D721Med (cell line): ENCODE measurements at places on chromosomes 4 and X.

- no peak for DNase-seq
These were observed 25.3 kb downstream of the FAM241A start for GRCh38 chr4:112170451-112170993.

DNA sequence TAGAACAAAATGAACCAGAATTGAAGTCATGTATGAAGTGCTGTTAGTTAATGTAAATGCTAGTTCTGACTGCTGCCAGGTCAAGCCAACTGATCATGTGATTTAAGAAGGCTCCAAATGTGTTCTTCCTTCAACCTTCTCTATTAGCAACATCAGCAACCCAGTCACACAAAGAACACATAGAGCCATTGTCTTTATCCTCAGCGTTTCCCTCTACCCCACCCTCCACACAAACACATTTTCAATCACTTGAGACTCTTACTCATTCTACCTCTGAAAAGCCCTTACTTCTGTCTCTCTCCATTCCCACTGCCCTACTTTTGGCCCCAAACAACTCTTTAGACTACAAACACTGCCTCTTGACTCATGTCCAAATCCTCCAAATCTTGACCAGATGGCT is 89.7 kb upstream of the KDR start:
- DNase-seq: no peak

DNA sequence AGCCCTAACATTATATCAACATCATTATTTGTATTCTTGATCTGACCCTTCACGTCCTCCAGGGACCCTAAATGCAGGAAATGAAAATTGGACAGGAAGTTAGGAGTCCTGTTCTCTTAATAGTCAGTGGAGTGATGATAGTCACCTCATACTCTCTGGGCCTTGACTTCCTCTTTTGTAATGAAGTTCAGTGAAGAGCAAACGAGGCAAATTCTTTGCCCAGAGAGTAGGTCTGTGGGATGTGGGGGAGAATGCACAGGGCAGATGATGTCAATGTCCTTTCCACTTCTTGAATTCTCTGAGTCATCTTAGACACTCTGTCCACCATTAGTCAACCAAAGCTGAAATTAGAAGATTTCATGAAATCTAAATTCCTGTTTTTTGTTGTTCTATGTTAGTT is 17.1 kb upstream of the GPRIN3 start:
- no peak for DNase-seq

GRCh38 chrX:459611-460010 is 72.9 kb upstream of the PPP2R3B start:
- DNase-seq: no peak

- DNase-seq: no peak
These were observed 52.5 kb downstream of the GBA3 start for GRCh38 chr4:22745234-22745633.

GRCh38 chr4:144575181-144575580 is 70.8 kb upstream of the HHIP start:
- DNase-seq: no peak

DNA sequence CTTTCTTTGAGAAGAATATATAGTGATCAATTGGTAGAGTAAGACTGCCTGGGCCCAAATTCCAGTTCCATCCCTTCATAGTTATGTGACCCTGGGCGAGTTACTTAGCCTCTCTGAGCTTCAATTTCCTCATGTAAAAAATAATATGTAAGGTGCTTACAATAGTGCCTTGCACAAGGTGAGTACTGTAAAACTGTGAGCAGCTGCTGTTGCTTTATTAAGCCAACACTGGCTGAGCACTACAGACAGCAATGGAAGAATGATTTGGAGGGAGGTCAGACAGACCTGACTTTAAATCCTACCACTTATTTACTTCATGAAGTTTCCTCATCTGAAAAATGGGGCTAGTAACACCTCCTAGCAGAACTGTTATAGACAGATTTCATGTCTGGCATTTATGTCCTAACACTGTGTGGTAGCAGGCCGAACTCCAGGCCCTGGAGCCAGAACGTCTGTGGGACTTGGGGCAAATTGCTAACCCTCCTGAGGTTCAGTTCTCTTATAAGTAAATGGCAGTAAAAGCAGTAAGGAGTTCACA is 53.8 kb downstream of the RNF150 start:
- no peak for DNase-seq

GRCh38 chr4:121050300-121050699 is 22.0 kb downstream of the NDNF start:
- DNase-seq: no peak

DNA sequence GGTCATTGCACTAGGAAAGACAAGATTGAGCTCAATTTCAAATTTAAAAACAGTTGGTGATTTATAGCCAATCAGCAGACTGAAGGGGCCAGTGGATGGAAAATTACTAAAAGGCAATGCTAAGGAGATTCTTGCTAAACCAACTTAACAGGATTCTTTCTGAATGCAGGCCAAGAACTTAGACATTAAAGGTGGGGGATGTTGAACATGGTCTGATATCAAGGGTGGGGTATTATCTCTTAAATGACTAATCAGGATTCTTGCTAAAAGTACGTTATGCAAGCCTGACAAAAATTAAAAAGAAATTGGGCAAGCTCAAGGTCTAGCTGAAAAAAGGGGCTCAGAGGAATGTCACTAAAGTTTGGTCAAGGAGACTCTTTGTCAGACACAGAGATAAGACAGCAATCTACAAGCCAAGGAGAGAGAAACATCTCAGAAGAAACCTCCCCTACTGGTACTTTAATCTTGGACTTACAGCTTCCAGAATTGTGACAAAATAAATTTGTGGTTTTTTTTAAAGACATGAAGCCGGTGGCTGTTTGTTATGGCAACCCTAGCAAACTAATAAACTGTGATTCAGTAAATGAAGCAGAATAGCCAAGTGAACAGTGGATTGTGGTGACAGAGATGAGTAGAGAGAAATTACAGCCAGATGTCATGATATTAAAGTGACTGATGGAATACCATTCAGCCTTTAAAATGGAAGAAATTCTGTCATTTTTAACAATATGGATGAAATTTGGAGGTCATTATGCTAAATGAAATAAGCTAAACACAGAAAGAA is 120.3 kb upstream of the KLHL4 start:
- DNase-seq: no peak

DNA sequence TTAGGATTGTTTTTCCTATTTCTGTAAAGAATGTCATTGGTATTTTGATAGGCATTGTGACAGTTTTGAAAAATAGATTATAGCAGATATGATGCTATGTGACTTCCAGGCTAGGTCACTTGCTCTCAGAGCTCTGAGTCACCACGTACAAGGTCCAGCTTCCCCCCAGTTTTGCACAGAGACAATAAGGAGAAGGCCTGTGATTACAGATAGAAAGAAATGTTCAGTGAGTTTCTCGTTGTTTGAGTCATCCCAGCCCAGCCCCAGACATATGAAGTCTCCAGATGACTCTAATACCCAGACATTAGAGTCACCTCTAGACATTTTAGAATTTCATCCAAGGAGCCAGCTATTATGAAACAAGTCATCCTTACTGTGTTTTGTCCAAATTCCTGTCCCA is 57.2 kb downstream of the MFAP3L start:
- no peak for DNase-seq

GRCh38 chr4:65242156-65242846 is 428.0 kb downstream of the EPHA5 start:
- DNase-seq: no peak

GRCh38 chr4:2284934-2285612 is 23.2 kb upstream of the MXD4 start:
- DNase-seq: no peak

- DNase-seq: no peak
These were observed 53.6 kb downstream of the SLC7A11 start for GRCh38 chr4:138188406-138189084.

- DNase-seq: no peak
These were observed 5.2 kb downstream of the TFE3 start for GRCh38 chrX:49037883-49038475.

- no peak for DNase-seq
These were observed 17.5 kb downstream of the STX18 start for GRCh38 chr4:4524364-4524763.

DNA sequence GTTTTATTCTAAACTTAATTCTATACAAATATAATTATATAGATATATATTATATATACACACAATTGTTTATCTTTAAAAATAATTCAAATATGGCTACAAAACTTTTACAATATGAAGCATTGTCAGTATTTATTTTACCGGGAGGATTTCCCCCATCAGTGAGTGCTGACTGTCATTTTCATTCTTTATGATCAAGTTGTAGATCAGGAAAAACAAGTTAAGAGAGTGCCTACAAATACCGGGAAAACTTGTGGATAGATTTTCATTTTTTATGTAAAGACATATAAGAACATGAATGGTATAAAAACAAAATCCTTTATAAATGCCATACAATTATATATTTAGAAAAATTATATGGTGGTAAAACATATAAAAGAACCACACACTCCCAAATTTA is 37.8 kb downstream of the CLCN3 start:
- no peak for DNase-seq

DNA sequence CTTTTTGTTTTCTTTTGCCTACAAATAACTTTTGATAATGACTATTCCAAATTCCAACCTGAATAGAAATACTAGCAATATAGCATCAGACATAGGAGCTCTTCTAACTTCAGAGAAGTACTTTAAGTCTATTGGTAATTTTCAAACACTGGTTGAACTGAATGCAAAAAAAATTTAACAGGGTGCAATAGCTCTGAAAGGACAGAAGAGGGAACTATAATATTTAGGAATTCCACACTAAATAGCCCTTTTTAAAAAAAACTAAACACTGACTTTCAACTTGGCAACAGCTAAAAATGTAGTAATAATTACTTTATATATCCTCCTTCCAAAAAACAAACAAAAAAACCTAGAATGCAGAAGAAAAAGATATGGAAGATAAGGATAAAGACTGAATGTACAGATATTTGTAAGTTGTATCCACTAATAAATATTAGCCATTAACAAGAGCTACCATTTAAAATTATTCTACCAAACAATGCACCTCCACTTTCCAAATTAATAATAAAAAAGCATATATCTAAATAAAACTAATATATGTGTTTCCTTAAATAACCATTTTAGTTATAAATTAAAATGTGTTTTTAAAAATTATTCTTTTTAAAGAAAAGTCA is 81.4 kb downstream of the FBXW7 start:
- DNase-seq: no peak

GRCh38 chrX:149312988-149313387 is 192.1 kb downstream of the IDS start:
- no peak for DNase-seq

DNA sequence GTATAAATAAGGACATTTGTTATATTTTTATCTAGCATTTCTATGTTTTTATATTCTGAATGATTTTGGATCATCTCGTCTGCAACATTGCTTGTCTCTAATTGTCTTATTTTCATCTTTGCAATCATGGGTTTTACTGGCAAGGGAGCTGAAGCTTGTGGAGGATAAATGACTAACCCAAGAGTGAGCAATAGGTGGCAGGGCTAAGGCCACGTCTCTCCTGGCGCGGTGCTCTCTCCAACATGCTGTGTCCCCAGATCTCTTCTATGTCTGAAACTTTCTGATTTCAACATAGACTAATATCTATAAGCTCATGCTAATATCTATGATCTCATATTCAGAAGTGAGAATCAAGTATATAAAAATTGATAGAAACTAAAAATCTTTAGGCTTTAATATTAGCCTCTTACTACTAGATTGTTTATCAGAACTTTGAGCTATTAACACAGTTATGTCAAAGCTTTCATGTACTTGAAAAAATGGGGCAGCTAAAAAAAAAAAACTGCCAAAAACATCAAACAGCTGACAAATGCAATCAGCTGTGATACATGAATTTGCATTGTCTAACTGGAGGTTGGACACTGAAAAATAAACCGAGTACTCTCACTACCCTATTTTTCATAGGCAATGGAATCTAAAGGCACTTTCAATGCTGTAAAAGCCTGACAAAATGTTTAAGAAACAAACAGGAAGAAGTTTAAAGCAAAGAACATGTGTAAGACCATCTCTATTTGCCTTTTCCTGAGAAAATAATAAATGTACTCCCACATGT is 169.2 kb downstream of the TMA16 start:
- no peak for DNase-seq

DNA sequence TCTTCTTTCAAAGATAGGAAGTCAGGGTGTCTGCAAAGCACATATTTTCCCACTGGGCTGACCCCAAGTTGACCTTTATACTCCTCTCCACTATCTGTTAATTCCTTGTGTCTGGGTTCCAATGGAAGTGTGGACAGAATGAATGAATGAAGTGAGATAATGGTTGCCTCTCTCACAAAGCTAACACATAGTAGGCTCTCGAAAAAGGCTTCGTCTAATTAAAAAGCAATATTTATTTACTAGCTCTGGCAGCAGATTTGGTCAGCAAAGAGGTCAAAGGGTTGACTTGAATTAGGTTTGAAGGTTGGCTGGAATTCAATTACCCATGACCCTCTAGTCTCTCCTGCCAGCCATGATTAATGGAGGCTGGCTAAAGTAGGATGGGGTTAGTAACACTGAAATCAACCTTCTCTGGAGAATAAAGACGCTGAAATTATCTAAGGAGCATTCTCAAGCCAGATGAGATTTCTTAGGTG is 280.3 kb upstream of the KLF3 start:
- DNase-seq: no peak

- no peak for DNase-seq
These were observed 225.0 kb upstream of the CXXC4 start for GRCh38 chr4:104719539-104720230.

GRCh38 chr4:52548818-52549570 is 110.1 kb downstream of the USP46 start:
- no peak for DNase-seq

- no peak for DNase-seq
These were observed 472.7 kb downstream of the IDS start for GRCh38 chrX:149032449-149032848.

- no peak for DNase-seq
These were observed 80.6 kb downstream of the PBDC1 start for GRCh38 chrX:76253432-76253831.

DNA sequence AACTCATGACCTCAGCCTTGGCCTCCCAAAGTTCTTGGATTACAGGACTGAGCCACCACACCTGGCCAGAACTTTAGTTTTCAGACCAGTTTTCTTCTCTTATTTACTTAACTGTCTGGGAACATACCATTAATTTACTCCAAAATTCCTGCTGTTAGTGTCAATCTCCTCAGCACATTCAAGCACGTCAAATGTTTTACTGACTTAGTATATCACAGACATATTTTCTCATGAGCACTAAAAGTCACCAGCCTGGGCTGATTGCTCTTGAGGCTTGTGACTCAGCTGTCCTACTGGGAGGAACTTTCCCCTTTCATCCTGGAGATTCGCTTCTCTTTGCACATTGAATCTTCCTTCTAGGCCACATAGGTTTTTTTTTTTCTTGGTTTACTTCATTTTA is 109.6 kb downstream of the PCDH18 start:
- DNase-seq: no peak

GRCh38 chr4:16838226-16838875 is 60.1 kb downstream of the LDB2 start:
- DNase-seq: no peak

- no peak for DNase-seq
These were observed 12.6 kb downstream of the SRD5A3 start for GRCh38 chr4:55358668-55359067.

GRCh38 chr4:110621328-110621812 is 1.5 kb downstream of the PITX2 start:
- no peak for DNase-seq

- DNase-seq: no peak
These were observed 65.1 kb upstream of the C4orf54 start for GRCh38 chr4:99722725-99723124.
